HCT116 (cell line): ENCODE measurements at places on chromosomes 16 and 17. TPM values are rescaled to one million over a fixed set of nuclear protein-coding genes. Genes with fewer than 3 reads are reported as not detected.

DNA sequence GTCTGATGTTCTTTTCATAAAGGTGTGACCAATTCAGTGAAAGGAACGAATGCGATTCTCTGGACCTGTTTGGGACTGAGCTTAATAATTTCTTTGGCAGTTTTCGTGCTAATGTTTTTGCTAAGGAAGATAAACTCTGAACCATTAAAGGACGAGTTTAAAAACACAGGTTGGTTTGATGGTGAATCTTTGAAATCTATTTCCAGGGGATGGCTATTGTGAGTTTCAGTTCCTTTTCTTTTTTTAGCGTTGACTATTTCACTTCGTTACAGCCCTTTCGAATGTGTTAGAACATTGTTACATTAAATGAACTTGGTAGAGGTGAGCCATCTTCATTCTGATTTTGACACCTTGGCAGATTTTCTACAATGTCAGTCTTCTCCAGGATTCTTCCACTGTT is 1.2 kb downstream of the TNFRSF17 start:
- DNase-seq: no peak

DNA sequence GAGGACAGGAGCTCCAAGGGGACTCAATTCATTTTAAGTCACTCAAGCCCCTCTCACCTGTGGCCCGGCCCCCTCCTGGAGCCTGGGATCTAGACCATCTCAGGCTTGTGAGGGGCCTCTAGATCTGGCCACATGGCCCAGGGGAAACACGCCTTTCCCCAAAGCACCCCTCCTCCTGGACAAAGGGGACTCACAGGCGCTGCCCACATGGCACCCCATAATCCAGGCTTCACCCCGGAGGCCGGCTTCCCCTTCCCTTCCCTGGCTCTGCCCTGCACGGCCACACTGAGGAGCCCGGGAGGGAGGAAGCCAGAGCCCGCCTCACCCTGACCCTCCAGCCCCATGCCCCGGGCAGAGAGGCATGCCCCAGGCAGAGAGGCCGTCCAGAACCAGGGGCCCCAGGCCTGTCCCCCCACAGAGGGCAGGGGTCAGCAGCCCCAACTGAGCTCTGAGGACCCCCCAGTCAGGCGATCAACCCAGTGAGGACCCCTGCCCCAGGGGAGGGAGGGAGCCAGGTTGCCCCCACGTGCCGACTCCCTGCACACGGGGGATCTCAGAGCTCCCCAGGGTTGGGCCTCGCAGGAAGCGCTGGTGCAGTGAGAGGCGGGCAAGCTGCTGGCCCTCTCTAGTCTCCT is 10.9 kb downstream of the HS3ST6 start:
- DNase-seq: no peak

DNA sequence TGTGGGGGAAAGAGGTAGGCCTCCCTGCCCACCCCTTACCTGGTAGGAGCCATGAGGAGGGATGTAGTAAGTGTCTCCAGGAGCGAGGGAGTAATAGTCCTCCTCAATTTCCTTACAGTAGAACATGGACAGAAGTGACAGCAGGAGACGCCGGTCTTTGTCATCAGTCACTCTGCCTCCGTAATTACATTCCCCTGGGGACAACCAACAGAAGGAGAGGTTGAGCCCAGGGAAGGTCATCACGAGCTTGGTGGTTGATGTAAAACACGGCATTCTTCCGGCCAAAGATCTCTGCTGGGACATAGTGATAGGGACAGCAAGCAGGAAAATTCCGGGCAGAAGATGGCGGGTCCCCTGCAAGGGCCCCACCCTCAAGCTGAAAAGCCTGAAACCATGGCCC is 47.9 kb downstream of the LYRM1 start:
- DNase-seq: no peak

GRCh38 chr17:40547785-40548478 is 17.3 kb downstream of the CCR7 start:
- no peak for DNase-seq

DNA sequence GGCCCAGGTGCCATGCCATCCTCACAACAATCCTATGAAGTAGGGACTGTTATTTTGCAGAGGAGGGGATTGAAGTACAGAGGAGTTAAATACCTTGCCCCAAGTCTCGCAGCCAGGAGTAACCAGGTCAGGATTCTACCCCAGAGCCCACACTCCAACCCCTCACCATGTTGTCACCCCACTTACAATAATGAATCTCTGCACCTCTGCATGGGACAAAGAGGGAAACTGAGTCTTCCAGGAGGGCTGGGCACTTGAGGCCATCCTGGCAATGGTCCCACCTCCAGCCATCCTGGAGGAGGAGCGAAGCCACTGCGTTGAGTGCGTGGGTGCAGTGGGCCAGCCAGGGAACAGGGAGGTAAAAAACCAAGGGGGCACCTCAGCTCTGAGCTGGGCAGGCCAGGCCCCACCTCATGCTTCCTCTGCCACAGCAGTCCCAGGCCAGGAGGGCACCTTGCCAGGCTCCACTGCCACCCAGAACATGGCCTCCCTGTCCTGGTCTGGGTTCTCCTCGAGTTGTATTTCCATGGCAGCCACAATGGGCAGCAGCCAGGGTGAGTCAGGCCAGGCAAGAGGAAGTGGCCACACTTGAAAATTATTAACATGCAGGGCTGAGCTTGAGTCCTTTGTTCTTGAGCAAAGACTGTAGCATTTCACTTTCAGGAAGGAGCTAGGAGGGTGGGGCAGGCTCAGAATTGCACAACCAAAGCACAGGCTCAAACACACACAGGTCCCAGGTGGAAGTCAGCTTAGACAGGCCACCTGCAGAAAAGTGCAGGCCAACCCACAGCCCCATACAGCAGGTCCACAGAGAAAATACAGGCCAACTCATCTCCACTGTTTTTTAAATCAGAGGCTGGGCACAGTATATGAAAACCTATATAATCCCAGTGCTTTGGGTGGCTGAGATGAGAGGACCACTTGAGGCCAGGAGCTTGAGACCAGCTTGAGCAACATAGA is 52.1 kb downstream of the CUEDC1 start:
- peak; percentile 92 for DNase-seq

GRCh38 chr17:58339755-58340404 is 11.3 kb upstream of the TSPOAP1 start:
- no peak for DNase-seq

GRCh38 chr17:55319933-55320593 is 55.3 kb downstream of the HLF start:
- DNase-seq: no peak

The CHST6 gene
- 17.9 TPM for total RNA-seq

The EXOC7 gene
- 114 TPM for total RNA-seq
